ENCODE measurements at places on chromosomes 7 and 10.

DNA sequence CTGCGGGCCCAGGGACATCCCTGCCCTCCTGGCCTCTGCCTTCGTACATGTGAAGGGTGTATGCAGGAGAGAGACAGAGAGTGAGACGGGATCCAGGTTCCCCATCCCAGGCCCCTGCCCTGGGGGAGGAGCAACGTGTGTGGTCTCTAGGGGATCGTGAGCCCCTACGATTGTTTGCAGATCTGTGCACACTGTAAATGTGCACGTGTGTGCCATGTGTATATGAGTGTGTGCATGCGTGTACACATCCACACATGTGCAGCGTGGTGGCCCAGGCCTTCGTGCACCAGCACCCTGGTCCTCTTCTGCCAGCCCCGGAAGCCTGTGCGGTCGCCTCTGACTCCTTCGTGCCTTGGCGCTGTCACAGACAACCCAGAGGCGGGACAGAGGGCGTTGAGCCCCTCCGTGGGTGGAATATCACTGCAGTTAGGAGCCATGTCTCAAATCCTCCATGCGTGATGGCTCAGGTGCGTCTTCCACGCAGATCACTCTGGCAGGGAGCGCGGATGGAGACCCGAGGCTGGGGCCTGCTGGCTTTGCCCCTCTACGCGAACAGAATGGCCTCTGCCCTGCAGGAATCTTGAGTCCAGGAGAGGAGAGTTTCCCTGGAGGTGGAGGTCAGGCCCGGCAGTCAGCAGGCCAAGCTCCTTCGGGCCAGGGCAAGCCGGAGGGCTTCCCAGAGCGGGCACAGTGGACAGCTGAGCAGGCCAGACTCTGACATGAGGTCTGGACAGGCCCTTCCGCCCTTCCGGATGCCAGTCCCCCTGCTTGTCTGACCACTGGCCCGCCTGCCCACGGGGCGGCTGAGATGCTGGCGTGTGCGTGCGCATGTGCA lies 97.5 kb downstream of the UNCX start:
- no peak for DNase-seq

DNA sequence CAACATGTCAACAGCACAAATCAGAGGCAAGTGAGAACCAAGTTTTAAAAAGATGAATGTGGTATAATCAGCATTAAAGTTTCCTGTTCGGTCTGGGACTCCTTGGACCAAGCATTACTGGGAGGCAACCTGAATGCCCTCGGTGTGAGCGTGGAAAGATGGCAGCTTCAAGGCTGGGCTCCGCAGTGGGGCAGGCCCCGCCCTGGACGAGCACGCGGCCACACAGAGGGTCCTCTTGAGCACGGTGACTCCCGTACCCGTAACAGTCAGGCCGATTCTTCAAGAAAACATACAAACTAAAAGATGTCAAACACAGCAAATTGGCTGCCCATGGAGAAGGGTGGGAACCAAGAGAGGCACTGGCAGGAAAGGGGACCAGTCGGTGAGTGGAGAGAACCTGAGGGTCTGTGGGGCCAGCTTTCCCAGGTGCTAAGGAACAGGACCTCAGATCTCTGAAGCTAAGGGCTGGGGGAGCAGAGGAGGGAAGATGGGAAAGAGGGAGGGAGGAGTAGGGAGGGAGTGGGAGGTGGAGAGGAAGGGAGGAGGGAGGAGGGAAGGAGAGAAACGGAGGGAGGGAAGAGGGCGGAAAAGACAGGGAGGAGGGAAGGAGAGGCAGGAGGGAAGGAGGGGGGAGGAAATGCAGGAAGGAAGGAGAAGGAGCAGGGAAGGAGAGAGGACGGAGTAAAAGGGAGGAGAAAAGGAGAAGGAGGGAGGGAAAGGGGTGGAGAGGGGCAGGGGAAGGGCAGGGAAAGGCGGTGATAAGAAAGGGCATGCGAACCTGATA lies 71.2 kb upstream of the FAM20C start:
- no peak for DNase-seq

GRCh38 chr10:57905861-57906260 lies 361.8 kb downstream of the IPMK start:
- peak; percentile 38 for DNase-seq

DNA sequence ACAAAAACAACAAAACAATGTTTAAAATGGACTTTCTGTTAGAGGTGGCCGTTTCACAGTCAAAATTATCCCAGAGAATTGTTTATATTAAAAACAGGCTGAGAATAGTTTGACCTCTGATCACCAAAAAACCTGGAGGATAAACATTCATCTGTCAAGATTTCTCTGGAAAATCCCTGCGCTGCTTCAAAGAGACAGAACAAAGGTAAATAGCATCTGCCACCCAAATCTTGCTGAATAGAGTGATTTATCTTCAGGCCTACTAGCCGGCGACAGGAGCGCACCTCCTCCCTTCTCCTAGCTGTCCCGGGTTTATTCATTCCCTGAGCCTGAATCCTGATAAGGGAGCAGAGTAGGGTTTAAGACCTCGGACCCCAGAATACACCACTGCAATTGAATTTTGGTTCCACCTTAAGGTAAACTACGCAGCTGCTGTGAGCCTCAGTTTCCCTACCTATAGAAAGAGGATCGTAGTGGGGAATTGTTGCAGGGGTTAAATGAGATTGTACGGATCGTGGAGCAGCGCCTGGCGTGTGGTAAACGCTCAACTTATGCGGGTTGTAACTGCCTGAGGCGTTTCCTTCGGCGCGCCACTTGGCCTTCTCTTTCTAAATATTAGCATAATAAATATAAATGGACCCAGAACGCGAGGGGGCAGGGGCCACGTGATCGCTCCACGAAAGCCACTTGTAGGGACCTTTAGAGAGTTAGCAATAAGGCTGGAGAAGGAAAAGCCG lies 498 bp upstream of the ST7 start:
- DNase-seq: peak; percentile 72

GRCh38 chr10:6278519-6279120 lies 75.9 kb downstream of the PFKFB3 start:
- DNase-seq: no peak

Measured in retina (tissue), 1 donor.